ENCODE measurements at places on chromosomes 12 and 14.

DNA sequence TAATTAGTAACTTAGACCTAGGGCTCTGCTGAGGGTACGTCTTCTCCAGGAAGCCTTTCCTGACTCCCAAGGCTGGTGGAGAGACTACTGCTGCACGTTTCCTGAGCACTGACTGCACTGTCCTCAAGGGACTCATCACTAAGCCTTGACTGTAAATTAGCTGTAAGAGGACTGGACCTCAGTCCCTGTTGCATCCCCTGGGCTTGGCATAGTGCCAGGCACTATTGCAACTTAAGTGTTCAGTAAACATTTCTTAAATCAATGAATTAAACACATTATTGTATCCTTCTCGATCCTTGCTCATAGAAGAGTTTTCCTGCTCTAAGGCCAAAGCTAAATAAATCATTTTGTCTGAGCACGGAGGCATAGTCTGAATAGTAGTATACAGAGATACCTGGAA is 31.9 kb upstream of the IFNG-AS1 start:
- DNase-seq: no peak

- DNase-seq: no peak
Measured at GRCh38 chr14:101796479-101796878, 35.0 kb downstream of the PPP2R5C start.

GRCh38 chr12:116157845-116158267 is 119.6 kb downstream of the MED13L start:
- DNase-seq: no peak

DNA sequence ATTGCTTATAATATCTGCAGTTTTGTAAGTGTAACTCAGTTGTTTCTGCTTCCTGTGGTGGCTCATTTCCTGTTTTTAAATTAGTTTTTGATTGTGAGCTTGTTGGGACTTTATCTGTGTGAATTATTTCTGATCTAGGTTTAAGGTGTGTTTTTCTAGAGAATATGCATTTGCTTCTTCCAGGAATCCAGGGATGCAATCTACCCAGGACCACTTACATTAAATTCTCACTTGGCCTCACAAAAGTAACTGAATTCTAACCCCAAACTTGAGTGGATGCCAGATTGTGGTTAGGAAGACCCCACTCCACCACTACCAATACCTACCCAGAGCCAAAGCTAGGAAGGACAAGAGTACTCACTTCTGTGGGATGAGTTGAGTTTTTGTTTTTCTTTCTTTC is 11.9 kb downstream of the STYX start:
- peak; percentile 35 for DNase-seq

DNA sequence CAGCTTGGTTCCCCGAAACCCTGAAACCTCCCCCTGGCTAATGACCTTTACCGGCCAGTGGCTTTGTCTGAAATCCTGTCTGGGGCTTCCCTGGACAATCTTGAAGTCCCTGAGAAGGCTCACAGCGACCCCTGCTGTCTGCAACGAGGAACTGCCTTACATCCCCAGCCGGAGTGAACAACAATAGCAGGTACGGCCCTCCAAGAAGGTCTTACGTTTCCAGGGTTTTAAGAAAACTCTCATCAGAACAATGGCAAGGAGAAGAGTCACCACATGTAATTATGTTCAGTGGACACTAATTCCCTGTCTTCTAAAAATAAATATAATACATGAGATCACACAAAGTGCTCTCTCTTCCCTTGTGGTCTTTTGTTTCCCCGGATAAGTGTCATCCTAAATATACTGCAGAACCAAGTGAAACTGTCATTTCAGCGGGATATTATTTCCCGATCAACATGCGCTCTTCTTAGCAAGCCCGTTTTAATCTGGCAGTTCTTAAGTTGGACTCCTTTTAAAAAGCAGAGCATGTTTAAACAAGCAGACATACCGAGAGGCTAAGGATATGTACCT is 53.3 kb downstream of the RBM19 start:
- peak; percentile 68 for DNase-seq

DNA sequence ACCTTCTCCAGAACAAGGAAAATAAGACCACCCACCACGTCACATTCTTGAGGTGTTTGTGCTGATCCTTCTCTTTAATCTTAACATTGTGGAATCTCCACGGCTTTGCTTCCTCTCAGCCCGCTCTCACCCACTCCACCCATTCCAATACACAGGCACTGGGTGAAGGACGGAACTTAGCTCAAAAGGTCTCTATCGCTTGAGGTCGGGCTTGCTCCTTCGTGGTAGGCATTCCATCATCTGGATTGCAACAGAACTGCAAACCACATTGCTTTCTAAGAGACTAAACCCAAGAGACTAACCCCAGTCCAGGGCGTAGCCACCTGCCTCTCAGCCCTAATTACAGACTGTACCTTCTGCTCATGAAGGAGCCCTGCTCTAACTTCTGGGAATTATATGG is 24.0 kb upstream of the MDM2 start:
- DNase-seq: no peak

DNA sequence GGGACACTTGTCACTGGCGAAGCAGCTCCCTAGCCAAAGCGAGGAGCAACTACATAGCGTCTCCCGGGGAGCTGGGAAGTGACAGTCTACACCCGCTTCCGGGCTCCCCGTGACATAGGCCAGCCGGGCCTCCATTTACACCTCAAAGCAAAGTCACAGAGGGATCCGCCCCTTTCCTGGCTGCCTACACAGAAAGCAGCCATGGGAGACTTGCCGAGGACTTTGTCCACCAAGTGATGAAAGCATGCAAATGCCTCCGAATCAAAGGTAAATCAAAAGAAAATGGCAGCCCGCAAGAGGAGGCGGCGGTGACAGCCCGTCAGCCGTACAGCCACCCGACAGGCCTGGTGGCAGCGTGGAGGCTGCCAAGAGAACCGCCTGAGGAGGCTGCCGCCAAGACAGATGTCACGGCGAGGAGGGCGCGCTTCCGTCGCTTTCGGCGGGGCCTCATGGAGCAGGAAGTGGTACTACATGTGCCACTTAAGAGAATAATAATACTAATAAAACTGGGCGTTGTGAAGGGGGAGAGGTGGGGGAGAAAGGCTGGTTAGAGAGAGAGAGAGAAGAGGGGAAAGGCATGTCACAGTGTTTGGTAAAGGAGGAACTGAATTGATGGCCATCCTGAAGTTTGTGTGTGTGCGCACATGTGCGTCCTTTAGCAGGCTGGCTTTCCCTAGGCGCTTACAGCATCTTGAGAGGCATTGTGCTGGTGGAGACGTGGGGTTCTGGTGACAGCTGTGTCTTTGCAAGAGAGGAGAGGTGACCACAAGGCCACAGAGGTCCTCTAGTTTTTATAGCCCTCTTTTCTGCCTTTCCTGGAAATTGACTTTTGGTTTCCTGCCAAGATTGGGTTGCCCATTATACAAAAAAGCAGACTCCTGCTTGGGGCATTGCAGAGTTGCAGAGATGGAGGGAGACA is 661.7 kb downstream of the VRK1 start:
- no peak for DNase-seq

GRCh38 chr14:64062381-64063115 is 209.7 kb downstream of the SYNE2 start:
- DNase-seq: no peak

- DNase-seq: no peak
Measured at GRCh38 chr14:92185559-92185958, 63.8 kb downstream of the CPSF2 start.

- DNase-seq: peak; percentile 61
Measured at GRCh38 chr12:22684140-22685118, 59.5 kb downstream of the ETNK1 start.

DNA sequence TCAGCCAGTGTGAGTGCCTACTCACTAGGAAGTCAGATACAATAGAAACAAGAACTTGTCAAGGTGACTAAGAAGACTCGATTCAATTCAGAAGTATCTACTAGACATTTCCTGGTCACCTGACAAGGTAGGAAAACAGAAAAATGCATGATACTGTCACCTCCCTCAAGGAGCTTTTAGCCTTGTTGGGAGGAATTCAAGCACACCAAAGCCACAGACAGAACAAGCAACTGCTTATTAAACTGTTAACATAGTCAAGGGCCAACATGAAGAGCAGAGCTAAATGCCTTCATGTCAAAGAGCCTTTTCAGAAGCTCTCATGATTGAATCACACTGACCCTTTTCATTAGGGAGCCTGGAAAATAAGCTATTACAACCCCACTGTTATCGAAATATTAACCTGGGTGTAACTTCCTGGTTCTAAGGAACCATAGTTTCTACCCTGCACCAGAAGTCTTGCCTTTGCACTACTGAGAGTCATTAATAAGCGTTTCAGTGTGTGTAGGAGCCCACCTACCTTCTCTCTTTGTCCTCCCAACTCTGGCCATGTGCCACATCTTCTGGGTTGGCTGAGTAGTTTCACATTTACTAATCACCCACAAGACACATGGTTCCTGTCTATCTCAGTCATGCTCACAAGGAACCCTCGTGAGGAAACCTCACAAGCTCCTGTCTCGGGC is 31.0 kb upstream of the LGALS3 start:
- peak; percentile 75 for DNase-seq

GRCh38 chr12:98916106-98916505 is 271.0 kb downstream of the APAF1 start:
- no peak for DNase-seq

DNA sequence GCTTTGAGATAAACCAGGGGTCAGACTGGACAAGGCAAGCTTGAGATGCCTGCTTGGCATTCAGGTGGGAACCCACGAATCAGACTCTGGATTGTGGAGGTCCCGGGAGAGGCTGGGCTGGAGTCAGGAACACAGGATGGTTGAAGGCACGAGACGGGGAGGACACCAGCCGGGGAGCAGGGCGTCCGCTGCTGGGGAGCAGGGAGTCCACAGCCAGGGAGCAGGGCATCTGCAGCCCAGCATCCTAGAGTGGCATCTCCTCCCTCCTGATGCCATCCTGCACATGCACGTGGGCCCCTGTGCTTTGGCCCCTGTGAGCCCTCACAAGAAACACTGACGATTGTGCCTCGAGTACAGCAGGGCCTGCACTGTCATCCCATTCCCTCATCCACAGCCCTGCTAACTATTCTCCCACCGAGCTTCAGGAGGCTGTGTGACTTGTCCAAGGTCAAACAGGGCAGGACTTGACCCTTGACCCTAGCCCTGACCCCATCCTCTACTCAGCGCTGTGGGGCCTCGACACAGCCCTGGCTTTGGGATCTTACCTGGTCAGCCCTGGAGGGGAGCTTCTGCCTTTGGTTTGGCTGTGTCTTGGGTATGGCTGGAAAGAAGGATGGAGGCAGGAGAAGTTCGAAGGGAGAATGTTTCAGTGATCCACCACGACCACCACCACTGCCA is 45.1 kb downstream of the CFAP251 start:
- no peak for DNase-seq

DNA sequence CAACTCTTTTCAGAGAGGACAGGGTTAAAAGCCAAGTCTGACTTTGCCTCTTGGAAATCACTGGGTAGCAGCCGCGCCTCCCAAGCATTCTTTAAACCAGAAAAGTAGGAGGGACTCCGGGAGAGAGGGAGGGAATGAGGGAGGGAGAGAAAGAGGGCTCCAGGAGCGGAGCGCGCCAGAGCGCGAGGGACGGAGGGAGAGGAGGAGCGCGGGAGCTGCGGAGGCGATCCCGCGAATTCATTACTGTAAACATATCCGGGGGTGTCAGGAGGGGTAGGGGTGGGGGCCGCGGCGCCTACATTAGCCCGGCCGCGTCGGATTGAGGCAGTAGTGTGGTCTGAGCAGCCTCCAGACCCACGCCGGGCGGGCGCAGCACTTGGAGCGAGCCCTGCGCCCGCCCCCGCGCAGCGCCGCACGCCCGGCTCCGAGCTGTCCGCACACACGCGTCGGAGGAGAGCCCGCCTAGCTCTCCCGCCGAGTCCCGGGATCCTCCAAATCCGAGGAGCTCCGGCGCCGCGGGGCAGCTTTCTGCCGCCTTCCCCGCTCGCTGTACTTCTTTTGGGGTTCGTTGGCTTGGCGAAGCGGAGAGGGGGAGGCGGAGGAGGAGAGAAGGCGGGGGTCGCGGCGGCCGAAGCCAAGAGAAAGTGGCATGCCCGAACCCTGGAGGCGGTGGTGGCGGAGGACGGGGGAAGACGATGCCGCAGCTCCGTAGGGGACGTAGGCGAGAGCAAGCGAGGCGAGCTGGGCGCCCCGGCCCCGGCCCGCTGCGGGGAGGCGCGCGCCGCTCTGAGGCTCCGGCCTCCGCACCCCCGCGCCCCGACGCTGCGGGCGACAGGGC is 3.3 kb downstream of the FLRT2 start:
- no peak for DNase-seq

GRCh38 chr14:93893661-93894261 is 33.4 kb upstream of the FAM181A start:
- DNase-seq: no peak

DNA sequence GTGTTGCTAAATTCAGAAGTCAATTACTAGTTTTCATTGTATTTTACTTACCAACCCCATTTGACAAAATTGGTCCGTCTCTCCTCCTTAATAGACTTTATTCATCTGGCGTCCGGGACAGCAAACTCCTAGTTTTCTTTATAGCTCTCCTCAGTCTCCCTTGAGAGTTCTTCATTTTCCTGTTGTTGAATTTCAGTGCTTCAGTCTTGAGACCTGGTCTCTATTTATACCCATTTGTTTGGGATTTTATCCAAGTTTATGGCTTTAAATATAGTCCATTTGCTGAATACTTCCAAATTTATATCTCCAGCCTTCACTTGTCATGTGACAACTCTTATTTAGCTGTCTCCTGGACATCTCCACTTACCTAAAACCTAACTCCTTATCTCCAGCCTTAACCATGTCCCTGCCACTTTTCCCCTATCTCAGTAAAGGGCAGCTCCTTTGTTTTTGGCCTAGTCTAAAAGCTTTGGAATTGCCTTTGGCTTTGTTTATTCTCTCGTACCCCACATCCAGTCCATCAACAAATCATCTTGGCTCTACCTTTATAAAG is 23.5 kb downstream of the KTN1 start:
- no peak for DNase-seq

- no peak for DNase-seq
Measured at GRCh38 chr12:78888568-78888967, 24.0 kb downstream of the SYT1 start.

- DNase-seq: peak; percentile 86
Measured at GRCh38 chr12:112413855-112414625, 4.6 kb upstream of the RPL6 start.

GRCh38 chr14:81161088-81161487 is 59.7 kb downstream of the GTF2A1 start:
- no peak for DNase-seq
